Activated T-helper 9 cell treated with anti-CD3 and anti-CD28 coated beads, Interleukin-2, amount 50 U/mL, for 16 hours (primary cell): ENCODE measurements at places on chromosomes 4 and X.

- DNase-seq = no peak
Measured at GRCh38 chr4:187992971-187993370, 2.6 kb upstream of the ZFP42 start.

GRCh38 chr4:134499074-134499473 lies 297.5 kb upstream of the PABPC4L start:
- DNase-seq = no peak

- no peak for DNase-seq
Measured at GRCh38 chrX:107596651-107597050, 31.7 kb upstream of the PRPS1 start.

DNA sequence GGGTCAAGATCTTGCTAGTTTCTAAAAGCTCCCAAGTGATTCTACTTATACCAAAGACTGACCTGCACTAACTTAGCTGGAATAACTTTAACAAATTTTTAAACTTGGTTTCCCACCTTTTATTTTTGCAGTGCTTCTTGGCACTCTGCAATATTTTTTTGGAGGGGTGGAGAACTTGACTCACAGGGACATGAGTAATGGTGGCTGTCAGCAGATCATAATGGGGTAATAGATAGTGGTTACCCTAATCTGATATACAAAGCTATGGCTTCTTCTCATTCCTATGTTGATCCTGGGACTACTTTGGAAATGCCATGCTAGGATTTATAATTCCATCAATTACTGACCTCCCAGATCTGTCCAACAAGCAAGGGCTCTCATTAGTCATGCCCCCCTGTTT lies 295.7 kb downstream of the GPAT3 start:
- no peak for DNase-seq

GRCh38 chr4:127975121-127975770 lies 10.0 kb downstream of the ABHD18 start:
- DNase-seq = no peak

- DNase-seq = no peak
Measured at GRCh38 chr4:181520790-181521189, 722.4 kb upstream of the TENM3 start.

- no peak for DNase-seq
Measured at GRCh38 chr4:155789391-155789790, 30.6 kb downstream of the GUCY1B1 start.

GRCh38 chrX:78314561-78314960 lies 12.8 kb downstream of the CYSLTR1 start:
- no peak for DNase-seq
